Activated T-cell treated with anti-CD3 and anti-CD28 coated beads for 4 hours (primary cell): ENCODE measurements at places on chromosomes 5 and 9.

DNA sequence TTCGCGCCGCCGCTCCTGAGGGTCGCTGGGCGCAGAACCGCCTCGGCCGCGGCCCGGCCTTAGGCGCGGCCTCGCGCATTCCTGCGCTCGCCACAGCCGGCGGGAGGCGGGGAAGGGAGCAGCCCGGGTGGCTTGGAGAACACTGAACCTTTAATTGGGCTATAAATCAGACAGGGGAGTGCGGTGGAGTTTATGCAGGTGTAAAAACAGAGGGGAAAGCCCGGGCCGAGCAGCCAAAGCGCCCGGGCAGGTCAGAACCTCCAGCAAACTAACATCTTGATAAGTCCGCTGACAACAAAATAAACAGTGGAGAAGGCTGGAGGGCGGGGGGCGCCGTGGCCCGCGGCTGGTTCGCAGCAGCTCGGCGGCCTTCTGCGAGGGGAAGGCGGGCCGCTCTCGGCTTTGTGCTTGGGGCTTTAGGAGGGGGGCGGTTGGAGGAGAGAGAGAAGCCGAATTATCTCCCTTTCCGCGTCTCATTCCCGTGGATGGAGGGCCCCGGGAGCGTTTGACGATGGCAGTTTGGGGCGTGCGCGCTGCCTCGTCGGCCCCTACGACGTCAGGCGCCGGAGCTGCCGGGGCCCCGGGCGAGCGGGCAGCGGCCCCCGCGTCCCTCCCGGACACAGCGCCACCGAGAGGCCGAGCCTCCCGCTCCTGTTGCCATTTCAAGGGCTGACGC lies 11.3 kb downstream of the FOXD1 start:
- no peak for DNase-seq

DNA sequence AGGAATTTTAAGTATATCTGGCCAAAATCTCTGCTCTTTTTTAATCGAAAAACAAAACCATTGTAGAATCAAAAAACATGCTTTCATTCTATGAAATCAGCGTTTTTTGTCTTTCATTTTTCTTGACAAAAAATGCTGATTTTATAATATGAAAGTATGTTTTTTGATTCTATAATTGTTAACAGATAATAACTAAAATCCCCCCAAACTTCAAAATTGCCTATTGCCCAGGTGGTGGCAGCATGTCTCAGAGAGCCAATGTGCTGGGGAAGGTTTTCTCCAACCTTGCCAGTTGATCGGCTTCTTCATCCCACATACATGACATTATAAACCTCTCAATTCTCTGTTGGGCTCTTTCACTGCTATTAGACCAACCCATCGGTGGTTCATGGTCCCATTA lies 5.1 kb upstream of the SMIM15 start:
- DNase-seq: no peak

DNA sequence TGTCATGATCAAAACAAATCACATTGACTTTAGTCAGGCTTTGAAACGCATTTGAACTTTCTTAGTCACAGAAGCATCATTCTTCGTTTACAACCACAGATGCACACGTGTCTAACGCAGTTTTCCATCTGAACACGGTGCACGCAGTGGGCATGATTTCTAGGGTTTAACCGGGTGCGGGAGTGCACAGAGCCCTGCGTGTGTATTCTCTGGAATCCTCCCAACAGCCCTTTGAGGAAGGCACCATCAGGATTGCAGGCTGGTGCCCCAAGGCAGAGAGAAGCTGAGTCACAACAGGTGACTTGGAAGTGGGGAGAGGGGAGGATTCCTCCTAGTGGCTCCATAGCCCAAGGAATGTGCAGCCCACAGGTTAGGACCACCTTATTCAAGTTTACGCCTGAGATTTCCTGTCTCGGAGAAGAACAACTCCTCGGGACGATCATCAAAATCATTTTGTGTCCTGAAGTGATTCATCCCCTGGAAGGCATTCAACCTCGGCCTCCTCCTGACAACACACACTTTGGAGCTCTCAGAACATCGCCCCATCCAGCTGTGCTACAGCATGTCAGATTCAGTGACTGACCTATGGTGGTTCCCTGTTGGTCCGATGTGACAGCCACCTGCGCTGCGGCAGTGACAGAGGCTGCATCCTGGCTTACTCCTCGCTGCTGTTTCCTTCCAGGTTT lies 13.1 kb downstream of the ROPN1L start:
- DNase-seq: no peak

DNA sequence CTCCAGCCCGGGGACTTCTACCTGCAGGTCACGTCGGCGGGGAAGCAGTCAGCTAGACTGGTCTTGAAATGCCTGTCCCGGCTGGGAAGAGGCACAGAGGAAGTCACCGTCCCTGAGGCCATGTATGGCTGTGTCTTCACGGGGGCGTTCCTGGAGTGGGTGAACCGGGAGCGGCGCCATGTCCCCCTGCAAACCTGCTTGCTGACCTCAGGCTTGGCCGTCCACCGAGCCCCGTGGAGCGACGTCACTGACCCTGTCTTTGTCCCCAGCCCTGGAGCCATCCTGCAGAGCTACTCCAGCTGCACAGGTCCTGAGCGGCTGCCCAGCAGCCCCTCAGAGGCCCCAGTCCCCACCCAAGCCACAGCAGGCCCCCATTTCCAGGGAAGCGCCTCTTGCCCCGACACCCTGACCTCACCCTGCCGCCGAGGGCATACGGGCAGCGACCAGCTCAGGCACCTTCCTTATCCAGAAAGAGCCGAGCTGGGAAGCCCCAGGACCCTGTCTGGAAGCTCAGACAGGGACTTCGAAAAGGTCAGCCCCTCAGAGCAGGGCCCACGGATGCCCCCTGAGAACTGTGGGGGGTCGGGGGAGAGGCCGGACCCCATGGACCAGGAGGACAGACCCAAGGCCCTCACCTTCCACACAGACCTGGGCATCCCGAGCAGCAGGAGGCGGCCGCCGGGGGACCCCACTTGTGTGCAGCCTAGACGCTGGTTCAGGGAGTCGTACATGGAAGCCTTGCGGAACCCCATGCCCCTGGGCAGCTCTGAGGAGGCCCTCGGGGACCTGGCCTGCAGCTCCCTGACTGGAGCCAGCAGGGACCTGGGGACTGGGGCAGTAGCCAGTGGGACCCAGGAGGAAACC lies 47.8 kb downstream of the PLEKHG4B start:
- DNase-seq: no peak

- DNase-seq: no peak
Observed at GRCh38 chr5:181170237-181170825, 22.9 kb downstream of the OR2V2 start.

DNA sequence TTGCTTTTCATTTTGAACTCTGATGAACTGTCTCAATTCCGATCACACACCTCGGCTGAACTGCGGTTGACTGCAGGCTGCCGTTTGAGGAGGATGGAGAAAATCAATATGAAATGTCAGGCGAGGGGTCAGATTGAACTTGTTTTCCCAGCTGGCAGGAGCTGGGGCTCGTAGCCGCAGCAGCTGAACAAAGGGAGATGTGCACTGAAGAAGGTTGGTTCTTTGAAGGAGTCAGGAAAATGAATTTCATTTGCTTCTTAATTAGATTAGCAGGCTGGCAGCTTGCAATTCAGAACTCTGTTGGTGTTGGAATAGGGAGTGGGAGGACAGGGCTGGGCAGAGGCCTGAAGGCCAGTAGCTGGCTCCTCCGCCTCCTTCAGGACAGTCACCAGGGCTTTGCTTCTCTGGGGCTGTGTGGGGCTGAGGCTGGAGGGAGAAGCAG lies 117.4 kb upstream of the GPR151 start:
- no peak for DNase-seq

DNA sequence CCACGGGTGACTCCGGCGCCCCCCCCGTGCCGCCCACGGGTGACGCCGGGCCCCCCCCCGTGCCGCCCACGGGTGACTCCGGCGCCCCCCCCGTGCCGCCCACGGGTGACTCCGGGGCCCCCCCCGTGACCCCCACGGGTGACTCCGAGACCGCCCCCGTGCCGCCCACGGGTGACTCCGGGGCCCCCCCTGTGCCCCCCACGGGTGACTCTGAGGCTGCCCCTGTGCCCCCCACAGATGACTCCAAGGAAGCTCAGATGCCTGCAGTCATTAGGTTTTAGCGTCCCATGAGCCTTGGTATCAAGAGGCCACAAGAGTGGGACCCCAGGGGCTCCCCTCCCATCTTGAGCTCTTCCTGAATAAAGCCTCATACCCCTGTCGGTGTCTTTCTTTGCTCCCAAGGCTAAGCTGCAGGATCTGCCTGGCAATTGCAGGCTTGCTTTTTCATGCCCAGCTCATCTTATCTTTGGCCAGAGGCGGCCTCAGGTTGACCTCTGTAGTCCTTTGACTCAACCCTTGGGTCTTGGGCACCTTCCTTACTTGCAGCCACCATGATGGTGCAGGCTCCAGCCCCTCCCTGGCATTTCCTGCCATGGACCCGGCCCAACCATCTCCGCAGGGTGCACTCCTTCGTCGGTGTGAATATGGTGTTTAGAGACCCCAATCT lies 9.8 kb downstream of the CEL start:
- DNase-seq: no peak

- DNase-seq: no peak
Observed at GRCh38 chr9:82495884-82496777, 507.6 kb downstream of the SPATA31D1 start.

- DNase-seq: no peak
Observed at GRCh38 chr9:101693546-101694336, 44.7 kb downstream of the GRIN3A start.

DNA sequence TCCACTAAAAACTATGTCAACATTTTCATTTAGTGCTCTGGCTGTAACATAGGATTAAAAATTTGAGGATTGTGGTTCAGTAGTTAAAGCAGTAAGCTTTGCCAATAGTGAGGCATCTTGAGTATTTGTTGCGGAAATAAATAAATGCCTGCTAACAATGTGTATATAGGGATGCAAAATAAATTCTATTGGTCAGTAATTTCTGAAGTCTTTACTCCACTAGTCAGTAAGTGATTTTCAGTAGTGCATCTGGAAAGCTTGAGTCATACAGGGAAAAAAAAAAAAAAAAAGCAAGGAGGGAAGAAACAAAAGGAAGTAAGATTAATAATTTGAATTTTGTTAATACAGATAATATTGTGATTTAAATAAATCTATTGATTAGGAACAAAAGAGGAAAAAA lies 21.0 kb downstream of the NIPBL start:
- DNase-seq: no peak

DNA sequence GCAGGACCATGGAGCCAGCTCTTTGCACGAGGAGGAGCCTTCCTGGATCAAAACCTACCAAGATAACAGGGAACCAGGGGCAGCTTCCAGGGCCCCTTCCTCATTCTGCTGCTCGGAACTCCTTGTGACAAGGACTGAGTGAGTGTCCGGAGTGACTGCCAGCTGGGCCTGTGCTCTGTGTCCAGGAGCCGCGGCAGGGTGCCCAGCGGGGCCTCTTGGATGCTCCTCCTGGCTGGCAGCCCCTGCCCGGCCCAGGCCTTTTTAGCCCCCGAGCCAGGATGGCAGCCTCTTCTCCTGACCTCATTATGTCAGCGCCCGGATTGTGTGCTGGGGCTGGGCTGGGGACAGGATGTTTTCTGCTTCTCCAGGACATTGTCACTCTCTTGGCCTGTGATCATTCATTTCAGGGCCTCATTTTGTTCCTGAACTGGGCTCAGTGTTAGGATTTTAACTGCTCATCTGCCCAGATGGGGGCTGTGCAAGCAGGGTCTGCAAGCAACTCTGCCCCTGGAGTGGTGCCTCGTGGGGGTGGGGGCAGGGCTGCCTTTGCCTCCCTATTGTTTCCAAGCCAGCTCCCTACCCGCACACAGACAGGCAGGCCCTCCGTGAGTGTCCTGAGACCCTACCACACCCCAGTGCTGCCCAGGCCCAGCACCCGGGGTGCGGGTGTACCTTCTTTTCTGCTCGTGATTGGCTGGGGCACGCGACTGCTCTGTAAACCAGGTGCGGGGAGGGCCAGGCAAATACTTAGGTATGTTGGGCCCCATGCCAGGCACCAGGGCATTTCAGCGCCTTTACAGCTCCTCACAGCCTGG lies 161.6 kb downstream of the COL23A1 start:
- no peak for DNase-seq

DNA sequence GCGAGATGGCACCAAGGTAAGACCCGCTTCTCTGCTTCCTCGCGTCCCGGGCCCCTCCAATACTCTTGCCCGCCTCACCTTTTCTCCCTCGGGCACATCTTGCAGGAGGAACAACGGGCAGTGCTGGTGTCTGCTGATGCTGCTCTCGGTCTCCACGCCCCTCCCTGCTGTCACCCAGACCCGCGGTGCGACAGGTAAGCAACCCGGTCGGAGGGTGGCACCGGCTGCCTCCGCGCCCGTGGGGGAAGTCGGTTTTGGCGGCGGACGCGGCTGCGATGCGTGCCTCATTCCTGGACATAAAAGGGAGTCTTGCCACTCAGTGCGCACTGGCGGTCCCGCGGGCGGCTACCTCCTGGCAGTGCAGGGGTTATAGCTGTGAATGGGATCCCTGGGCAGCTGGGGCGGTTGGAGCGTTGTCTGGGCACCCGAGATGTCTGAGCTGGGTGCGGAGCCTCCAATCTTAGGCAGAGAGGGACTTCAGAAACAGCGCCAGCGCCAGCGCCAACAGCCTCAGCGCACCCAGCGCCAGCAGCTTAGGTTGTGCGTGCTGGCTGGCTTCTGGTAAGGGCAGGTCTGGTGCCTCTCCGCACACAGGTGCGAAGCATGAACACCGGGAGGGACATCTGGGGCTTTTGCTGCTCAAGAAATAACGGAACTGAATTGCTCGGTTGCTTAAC lies 488 bp downstream of the COL15A1 start:
- DNase-seq: no peak

GRCh38 chr5:40172721-40173120 lies 507.0 kb upstream of the PTGER4 start:
- no peak for DNase-seq

DNA sequence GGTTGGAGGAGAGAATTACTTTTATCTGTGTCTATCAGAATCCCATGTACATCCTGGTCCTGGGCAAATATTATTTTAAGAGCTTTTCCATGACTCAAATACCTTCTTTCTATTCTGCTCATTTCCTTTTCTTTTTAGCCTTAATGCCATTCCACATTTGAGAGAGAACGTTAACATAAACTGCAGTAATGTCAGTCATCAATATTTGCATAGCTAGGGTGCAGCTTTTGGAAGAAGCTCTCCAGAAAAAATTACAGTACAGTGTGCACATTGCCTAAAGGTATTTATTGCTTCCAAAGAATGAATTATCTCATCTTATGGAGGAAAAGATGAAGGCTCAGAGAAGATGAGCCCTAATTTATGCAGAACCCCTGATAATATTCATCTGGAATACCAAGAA lies 58.3 kb downstream of the INSYN2B start:
- DNase-seq: no peak

DNA sequence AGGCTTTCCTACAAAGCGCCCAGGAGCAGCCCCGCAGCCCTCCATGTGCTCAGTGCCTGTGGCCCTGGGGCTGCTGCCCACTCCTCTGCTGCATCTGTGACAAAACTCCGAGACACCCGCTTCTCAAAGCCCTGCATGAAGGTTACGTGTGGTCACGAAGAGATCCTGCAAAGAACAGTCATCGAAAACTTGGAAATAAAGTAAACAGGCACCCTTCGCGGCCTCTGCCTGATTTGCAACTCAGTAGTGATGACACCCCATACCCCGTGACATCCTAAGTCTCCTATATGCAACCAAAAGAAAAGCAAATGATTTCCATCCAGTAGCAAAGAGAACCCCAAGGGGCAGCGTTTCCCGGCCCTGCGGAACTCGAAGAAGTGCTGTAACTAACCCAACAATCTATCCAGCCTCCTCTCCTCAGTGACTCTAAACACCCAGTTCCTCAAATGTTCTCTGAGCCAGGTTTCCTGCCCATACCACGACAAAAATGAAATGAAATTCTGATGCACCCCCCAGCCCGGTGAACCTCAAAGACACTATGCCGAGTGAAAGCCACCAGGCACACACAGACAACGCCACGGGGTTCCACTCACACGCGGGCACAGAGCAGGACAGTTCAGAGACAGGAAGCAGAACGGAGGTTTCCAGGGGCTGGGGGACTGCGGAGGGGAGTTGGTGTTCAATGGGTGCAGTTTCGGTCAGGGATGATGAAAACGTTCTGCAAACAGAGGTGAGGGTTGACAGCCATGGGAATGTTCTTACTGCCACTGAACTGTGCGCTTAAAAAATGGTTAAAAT lies 19.0 kb downstream of the NACC2 start:
- DNase-seq: no peak
